Peyer's patch (tissue), 4 donors: ENCODE measurements at places on chromosomes 2 and 18. TPM values are rescaled to one million over a fixed set of nuclear protein-coding genes. Genes with fewer than 3 reads are reported as not detected.

Gene IL36G
- not detected for total RNA-seq

GRCh38 chr2:129297430-129297829 is 682.0 kb upstream of the RAB6C start:
- H3K27me3 ChIP-seq: no peaks in the 10 kb centered on the region
- no peaks in the 10 kb centered on the region for H3K4me1 ChIP-seq
- H3K27ac ChIP-seq: no peak overlapping the region
- DNase-seq: no peak
- H3K4me3 ChIP-seq: no peak overlapping the region
- H3K36me3 ChIP-seq: no peaks in the 10 kb centered on the region

Gene GPR45
- total RNA-seq: not detected

DNA sequence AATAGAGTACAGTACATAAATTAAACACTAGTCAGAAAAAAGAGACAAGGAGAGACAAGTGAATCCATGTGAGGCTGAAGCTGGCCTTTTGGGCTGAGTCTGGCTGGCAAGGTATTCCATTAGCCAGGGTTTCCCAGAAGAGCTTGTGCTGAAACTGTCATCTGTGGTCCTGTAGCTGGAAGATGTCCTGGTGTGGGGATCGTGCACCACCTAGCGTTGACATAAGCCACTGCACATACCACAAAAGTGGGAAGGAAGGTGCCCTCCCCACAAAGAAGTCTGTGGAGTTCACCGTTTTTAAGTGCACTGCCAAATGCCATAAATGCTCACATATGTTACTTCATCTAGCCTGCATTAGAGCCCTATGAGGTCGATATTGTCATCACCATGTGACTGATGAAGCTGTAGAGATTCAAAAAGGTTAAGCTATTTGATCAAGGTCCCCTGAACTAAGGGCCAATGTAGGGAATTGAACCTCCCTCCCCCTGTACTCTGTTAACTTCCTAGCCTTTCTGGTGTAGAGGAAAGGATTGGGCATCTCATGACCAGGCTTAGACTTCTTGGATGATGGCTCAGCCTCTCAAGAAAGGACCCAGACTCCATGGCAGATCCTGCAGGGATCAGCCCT is 31.9 kb upstream of the GALNT14 start:
- H3K4me1 ChIP-seq: no peaks in the 10 kb centered on the region
- no peak overlapping the region for H3K27ac ChIP-seq
- H3K27me3 ChIP-seq: no peaks in the 10 kb centered on the region
- H3K4me3 ChIP-seq: no peak overlapping the region

DNA sequence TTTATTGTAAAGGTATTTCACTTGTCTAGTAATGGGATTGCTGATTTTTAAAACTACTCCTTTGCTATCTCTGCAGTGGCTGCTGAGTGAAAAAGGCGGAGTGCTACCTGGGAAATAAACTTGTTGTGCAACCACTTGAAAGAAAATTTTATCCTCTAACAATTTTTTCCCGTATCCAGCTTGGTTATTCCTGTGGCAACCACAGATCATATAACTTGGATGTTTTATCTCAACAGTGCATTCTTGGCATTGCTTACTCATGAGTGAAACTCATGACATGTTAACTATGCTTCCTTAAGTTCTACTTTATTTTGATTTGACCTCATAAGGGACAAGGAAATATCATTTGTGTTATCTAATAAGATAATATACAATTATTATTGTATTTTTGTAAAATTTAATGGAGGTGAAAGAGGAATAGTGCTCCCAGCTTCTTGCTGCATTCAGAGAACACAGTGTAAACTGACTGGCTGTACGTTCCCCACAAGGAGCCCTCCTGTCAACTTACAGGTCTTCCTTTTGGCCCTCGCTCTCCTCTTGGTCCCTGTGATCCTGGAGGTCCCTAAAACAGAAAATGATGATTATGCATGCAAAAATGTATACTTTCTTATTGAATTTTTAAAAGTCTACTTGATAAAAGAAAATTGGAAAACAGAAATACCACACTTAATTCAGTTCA is 82.7 kb downstream of the COL5A2 start:
- H3K4me3 ChIP-seq: no peak overlapping the region
- no peak for DNase-seq
- H3K27me3 ChIP-seq: no peaks in the 10 kb centered on the region
- H3K36me3 ChIP-seq: no peaks in the 10 kb centered on the region
- H3K27ac ChIP-seq: no peak overlapping the region

DNA sequence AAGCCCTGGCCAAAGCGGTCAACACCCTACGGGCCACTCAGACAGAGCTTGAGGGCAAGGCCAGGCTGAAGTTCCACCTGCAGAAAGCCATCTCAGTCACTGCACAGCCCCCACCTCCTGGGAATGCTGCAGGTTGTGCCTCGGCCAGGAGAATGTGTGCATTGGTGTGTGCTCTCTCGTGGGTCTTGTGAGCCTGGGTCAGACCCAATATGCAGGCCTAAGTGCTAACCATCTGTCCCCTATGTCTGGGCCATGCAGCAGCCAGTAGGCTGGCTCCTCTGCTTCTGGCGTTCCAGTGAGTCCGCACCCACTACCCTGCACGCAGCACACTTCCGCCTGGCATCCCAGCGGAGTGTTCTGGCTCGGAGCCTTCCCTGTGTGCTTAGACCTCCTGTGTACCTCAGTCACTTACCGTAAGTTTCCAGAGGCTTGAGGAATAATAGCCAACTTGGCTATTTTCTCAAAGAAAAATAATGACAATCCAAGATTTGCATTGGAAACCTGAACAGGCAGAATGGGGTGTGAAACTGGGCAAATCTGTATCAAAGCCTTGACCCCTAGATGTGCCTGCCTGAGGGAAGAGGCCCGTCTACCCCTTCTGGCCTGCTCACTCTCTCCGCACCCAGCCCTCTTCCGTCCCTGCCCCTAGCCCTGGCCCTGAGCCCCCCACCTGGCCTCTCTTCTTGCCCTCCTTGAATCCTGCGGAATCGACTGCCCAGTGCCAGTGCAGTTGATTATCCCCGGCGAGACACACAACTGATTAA is 7.2 kb downstream of the SIX3 start:
- peaks cover 59% of the 10 kb centered on the region for H3K27me3 ChIP-seq
- no peak overlapping the region for H3K4me3 ChIP-seq
- H3K27ac ChIP-seq: no peak overlapping the region
- H3K4me1 ChIP-seq: peaks cover 12% of the 10 kb centered on the region
- DNase-seq: no peak
- H3K36me3 ChIP-seq: no peaks in the 10 kb centered on the region

Gene ARHGAP15
- total RNA-seq: 6.7 TPM

GRCh38 chr2:62536873-62537547 is 31.0 kb upstream of the TMEM17 start:
- H3K36me3 ChIP-seq: no peaks in the 10 kb centered on the region
- H3K27me3 ChIP-seq: no peaks in the 10 kb centered on the region
- H3K27ac ChIP-seq: no peak overlapping the region
- no peak for DNase-seq
- H3K4me3 ChIP-seq: no peak overlapping the region
- no peaks in the 10 kb centered on the region for H3K4me1 ChIP-seq

GRCh38 chr18:27213123-27213717 is 28.1 kb upstream of the CHST9 start:
- no peak for DNase-seq
- no peak overlapping the region for H3K27ac ChIP-seq
- H3K36me3 ChIP-seq: no peaks in the 10 kb centered on the region
- H3K27me3 ChIP-seq: no peaks in the 10 kb centered on the region

Gene PPP1R1C
- total RNA-seq: not detected

Gene FTCDNL1
- 1.4 TPM for total RNA-seq

GRCh38 chr2:127857265-127857808 is 618 bp downstream of the POLR2D start:
- H3K4me3 ChIP-seq: peak overlapping the region; percentile 87
- H3K27me3 ChIP-seq: no peaks in the 10 kb centered on the region
- H3K4me1 ChIP-seq: peaks cover 3% of the 10 kb centered on the region
- DNase-seq: no peak
- peak overlapping the region; percentile 77 for H3K27ac ChIP-seq

GRCh38 chr2:46229134-46230063 is 67.8 kb upstream of the EPAS1 start:
- peaks cover 5% of the 10 kb centered on the region for H3K4me1 ChIP-seq
- no peaks in the 10 kb centered on the region for H3K36me3 ChIP-seq
- no peak for DNase-seq
- no peak overlapping the region for H3K27ac ChIP-seq

- no peaks in the 10 kb centered on the region for H3K36me3 ChIP-seq
- no peak overlapping the region for H3K27ac ChIP-seq
- no peaks in the 10 kb centered on the region for H3K27me3 ChIP-seq
- DNase-seq: no peak
- H3K4me3 ChIP-seq: no peak overlapping the region
Observed at GRCh38 chr2:70574618-70575017, 21.0 kb upstream of the TGFA start.

GRCh38 chr18:13136056-13136903 is 82.3 kb upstream of the LDLRAD4 start:
- H3K4me1 ChIP-seq: no peaks in the 10 kb centered on the region
- H3K27ac ChIP-seq: peak overlapping the region; percentile 88
- H3K4me3 ChIP-seq: peak overlapping the region; percentile 80
- H3K27me3 ChIP-seq: no peaks in the 10 kb centered on the region
- DNase-seq: peak; percentile 26
- H3K36me3 ChIP-seq: no peaks in the 10 kb centered on the region

Gene CPLX4
- total RNA-seq: not detected

DNA sequence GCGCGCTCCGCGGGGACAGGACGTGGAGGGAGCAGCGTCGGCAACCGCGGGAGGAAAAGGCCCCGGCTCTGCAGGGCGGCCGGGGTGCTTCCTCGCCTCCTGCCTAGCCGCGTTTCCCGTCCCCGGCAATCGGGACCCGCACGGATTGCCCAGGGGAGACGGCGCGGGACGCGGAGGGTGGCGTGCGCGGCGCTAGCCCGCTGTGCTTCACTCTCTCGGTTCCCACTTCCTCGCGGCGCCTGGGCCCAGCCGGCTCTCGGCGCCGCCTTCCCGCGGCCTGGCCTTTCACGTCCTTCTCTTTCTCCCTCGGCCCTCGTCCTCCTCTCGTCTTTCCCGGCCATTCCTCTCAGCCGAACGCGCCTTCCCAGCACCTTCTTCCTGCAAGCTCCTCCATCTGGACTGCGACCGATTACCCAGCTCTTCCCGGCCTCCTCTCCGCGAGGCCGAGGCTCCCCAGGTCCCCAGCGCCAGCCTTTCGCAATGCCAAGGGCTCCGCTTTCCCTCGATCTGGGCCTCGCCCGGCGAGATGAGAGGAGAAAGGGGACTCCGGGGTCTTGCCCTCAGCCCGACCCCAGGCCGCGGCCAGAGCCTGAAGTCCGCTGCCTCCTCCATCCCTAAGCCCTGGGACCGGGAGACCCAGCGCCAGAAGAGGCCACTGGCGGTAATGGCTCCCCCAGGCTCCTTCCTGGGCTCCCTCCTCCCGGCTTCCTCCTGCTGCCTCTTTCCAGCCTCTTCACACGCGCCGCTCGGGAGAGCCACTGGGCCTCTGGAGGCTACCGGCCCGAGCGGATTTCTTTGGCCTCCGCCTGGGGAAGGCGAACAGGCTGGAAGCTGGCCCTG is 34.3 kb upstream of the ATP6V1B1 start:
- no peaks in the 10 kb centered on the region for H3K36me3 ChIP-seq
- no peak overlapping the region for H3K27ac ChIP-seq
- H3K4me1 ChIP-seq: no peaks in the 10 kb centered on the region

GRCh38 chr2:134193006-134193405 is 60.9 kb upstream of the MGAT5 start:
- no peaks in the 10 kb centered on the region for H3K27me3 ChIP-seq
- no peaks in the 10 kb centered on the region for H3K4me1 ChIP-seq
- no peak overlapping the region for H3K27ac ChIP-seq
- no peak for DNase-seq
- H3K4me3 ChIP-seq: no peak overlapping the region

DNA sequence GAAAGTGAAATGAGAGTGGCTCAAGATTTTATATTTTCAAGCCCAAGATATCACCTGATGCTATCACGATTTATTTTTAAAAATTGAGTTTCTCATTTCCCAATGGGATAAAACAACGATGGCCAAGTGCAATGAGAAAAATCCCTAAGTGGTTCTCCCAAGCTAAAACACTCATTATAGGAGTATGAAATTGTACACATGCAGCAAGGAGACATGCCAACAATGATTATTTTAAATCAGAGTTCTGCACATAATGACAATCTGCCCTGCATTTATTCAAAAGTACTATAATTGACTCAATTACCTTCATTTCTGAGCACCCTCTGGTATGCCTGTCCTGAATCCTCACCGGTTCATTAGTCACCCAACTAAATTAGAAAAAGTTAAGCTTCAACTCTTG is 12.7 kb downstream of the CYTIP start:
- DNase-seq: no peak
- H3K4me1 ChIP-seq: no peaks in the 10 kb centered on the region
- no peak overlapping the region for H3K4me3 ChIP-seq
- peaks cover 15% of the 10 kb centered on the region for H3K36me3 ChIP-seq
- H3K27ac ChIP-seq: no peak overlapping the region

Gene PLEK
- total RNA-seq: 46.2 TPM

DNA sequence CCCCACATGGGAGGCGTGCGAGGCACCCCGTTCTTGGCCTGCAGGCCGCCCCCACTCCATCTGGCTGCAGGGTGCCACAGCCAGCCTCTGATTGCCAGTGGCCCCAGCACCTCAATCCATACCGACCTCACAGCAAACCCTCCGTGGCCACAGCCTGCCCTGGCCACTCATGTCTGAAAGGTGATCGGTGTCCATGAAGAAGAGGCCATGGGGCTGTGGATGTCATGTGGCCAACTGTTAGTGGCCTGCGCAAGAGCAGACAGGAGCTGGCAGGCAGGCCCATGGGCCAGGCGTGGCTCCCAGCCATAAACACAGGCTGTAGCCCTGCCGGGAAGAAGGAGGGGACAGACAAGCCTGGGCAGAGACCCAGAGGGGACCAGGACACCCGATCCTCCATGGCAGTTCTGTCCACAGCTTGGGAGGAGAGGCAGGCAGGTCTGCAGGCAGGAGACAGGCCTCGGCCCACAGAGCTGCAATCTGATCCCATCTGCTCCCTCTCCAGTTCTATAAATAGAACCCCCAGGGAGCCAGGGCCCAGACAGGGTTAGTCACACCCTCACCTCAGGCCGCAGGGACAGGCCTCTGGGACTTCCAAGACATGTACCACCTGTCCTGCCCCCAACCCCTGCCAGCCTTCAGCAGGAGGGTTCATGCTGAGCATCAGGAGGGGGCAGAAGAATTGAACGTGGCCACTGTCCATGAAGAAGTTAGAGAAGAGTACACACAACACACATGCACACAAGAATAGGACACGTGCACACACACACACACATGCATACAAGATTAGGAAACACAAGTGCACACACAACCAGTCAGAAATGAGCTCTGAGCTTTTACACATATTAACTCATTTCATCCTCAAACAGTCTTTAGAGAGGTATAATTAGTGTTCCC is 16.9 kb downstream of the STEAP3 start:
- peaks cover 13% of the 10 kb centered on the region for H3K4me1 ChIP-seq
- no peak overlapping the region for H3K4me3 ChIP-seq
- no peaks in the 10 kb centered on the region for H3K36me3 ChIP-seq
- H3K27me3 ChIP-seq: no peaks in the 10 kb centered on the region
- no peak for DNase-seq
- H3K27ac ChIP-seq: no peak overlapping the region

Gene ALPI
- 309 TPM for total RNA-seq

Gene ITGA6
- 204 TPM for total RNA-seq

Gene POTEJ
- total RNA-seq: not detected

- H3K27me3 ChIP-seq: no peaks in the 10 kb centered on the region
- DNase-seq: no peak
- no peak overlapping the region for H3K4me3 ChIP-seq
- no peaks in the 10 kb centered on the region for H3K36me3 ChIP-seq
Observed at GRCh38 chr2:46711156-46711555, 204.4 kb downstream of the MCFD2 start.

Gene IL18RAP
- 5.0 TPM for total RNA-seq
